CD8-positive, alpha-beta memory T cell (primary cell): ENCODE measurements at places on chromosomes 7 and 10.

GRCh38 chr7:17019106-17019505 is 137.3 kb upstream of the AGR3 start:
- no peak for DNase-seq

DNA sequence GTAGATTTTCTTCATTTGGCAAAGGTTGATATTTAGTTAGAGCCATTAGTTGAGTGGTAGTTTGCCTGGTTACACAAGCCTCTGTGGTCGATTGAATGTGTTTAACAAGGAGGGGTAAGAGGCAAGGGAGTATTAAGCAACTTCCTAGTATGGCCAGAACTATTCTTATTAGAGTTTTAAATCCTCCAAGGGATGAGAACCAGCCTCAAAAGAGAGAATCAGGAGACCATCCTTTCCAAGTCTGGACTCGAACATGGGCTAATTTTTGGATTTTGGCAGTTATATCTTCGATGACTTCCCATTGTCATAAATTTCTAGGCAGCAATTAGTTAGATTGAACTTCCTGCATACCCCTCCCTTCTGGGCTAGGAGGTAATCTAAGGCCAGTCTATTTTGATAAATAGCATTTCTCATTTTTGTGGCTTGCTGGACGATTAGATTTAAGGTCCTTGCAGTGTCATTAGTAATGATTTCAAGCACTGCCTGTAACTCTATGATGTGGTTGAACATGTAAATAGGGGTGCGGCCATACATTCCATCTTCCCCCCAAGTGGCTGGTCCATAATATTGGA is 219.5 kb upstream of the KCND2 start:
- no peak for DNase-seq

DNA sequence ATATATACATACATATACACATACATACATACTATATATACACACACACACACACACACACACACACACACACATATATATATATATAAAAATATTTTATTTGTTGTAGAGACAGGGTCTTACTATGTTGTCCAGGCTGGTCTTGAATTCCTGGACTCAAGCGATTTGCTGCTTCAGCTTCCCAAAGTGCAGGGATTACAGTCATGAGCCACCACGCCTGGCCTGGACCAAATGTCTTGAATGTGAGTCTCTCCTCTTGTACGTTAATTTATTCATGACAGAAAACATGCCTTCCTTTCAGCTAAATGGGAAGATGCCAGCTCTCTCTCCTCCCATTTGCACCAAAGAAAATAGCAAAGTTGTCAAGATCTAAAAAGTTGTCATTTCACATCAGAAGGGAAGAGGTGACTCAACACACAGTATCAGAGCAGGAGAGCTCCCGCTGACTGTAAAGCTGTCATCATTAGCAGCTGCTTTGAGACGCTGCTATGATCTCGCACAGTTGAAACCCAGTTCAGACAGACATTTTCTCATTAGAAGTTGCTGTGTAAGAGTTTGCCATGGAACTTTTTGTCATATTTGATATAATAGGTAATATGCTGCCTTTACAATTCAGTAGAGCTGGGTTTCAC is 224.3 kb downstream of the SFMBT2 start:
- no peak for DNase-seq

GRCh38 chr7:96959135-96959534 is 46.2 kb upstream of the DLX6 start:
- DNase-seq, result no peak

DNA sequence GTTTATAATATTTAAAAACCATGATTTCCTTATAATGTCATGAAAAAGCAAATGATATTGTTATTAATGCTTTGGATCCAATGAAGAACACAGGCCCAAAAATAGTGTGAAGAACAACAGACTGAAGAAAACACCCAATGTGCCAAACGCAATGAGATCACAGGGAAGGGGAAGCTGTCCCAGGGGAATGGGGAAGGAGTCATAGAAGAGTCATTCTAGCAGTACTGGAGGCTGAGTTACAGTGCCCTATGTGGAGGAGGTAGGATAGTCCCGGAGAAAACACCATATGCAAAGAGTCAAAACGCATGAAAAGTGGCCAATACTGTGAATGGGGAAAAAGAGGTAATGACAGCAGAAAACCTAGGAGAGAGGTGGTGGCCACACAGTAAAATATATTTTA is 50.9 kb downstream of the TPK1 start:
- no peak for DNase-seq

- no peak for DNase-seq
These were observed 6.4 kb downstream of the USP6NL start for GRCh38 chr10:11604865-11605650.

- no peak for DNase-seq
These were observed 28.1 kb upstream of the CDH23 start for GRCh38 chr10:71368643-71369042.
